ENCODE measurements at places on chromosomes 2 and 18.

DNA sequence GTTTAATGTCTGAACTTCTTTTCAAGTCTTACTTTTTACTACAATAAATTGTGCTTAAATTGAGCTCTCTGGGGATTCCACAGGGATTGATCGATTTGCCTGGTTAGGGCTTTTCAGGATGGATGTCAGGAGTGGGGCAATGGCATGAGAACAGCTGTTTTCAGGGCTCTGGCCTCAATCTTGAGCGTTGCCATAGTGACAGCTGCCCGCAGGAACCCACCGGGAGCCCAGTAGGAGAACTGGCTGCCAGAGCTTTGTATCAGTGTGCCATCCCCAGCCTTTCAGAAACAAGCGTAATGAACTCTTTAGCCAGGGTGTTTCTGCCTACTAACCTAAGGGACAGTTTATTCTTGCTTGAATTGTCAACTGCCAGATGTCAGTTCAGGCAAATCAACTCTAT lies 93.5 kb downstream of the GALNT3 start:
- no peak for DNase-seq

GRCh38 chr2:138777996-138778395 lies 2.2 kb downstream of the NXPH2 start:
- DNase-seq, result no peak

DNA sequence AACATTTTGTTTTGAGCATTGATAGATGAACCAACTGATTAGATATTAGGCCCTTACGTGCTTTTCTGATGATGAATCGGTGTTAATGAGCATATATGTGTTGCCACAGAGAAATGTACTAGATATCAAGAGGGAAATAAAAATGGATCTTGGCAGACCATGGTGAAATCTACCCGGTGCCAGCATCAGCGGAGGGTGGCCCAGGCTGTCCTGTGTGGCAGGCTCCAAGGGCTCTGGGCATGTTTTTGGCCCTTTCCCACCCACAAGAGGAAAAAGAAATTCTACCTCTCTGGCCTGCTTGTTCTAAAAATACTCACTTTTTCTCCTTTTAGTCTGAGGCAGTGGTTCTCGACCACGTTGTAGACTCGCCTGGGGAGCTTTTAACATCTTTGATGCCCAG lies 154.2 kb downstream of the CTIF start:
- no peak for DNase-seq

DNA sequence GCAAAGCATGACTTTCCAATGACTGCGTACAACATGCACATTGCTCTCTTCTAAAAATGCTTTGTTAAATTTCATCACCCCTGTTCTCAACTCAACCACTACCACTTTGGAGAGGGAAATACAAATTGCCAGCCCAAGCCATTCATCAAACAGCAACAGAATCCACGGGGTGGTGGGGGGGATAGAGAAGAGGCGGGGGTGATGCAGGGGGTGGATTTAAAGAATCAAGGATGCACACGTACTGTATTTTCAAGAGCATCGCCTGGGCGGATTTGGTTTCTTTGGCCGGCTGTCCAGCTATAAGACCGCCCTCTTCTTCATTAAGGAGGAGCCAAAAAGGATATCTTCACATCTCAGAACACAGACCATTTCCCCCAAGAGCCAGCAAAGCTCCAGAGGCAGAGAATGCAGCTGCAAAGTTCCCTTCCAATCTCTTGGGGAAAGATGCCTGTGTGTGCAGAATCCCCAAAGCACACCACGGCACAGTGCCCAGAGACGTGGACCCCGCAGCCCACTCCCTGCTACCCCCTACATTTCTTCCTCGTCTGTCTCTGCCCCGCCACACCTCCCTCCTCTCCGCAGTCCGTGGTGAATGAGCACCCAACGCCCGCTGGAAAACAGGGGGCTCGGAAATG lies 977 bp downstream of the SLC8A1 start:
- DNase-seq, result peak; percentile 86

DNA sequence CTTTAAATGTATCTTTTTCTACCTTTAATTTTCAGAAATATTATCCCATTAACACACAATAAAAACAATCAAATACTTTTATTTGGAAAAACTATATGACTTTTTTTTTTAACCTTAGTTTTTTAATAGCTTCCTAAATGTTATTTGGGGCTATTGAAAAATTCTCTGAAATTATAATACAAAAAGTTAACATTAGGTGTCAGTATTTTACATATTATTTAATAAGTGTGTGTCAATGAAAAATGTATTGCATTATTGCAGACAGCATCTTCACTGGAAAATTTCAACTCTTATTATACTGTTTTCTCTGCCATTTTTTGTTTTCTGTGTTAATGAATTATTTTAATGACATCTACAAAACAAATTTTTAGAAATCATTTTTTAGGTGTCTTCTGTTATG lies 51.1 kb upstream of the ARHGAP15 start:
- DNase-seq, result no peak

DNA sequence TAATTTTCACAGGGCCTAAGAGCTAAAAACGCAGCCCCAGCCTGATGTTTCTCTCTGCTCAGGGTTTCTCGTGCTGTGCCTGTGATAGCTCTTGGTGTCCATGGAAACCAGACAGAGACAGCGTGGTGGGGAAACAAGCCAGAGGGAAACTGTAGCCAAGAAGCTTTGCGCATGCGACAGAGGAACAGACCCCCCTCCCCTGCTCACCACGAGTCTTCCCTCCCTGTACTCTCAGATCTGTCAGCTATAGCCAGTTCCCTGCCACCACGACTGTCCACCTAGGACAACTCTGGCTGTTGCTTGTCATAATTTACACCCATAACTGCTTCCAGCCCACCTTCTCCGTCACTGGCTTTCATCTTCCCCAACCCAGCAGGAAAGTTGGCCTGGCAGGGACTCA lies 13.2 kb upstream of the DNAJC27 start:
- no peak for DNase-seq

- DNase-seq, result no peak
These were observed 243.0 kb upstream of the CYRIA start for GRCh38 chr2:16908656-16909055.

DNA sequence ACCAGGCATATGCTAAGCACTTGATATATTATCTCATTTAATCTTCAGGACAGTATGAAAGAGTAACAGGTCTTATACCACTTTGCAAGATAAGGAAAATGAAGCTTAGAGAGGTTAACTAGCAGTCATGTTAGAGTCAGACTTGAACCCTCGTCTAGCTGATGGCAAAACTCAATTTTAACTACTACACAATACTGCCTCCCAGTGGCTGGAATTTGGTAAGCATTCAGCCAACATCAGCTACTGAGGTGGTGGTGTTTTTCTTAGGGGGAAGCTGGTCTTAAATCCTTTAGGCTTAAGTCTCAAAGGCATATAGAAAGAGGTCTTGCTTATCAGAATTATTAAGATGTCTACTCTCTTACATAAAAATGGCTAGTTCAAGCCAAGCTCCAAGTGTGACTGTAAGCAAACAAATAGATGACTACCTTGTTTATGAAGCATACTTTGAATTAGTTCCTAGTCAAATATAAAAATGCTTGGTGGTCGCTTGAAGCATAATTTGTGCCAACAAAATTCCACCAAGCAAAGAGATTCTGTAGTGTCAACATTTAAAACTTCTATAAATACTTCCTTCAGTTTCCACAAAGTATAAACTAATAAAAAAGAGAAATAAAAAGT lies 325.4 kb upstream of the FIGN start:
- peak; percentile 14 for DNase-seq

DNA sequence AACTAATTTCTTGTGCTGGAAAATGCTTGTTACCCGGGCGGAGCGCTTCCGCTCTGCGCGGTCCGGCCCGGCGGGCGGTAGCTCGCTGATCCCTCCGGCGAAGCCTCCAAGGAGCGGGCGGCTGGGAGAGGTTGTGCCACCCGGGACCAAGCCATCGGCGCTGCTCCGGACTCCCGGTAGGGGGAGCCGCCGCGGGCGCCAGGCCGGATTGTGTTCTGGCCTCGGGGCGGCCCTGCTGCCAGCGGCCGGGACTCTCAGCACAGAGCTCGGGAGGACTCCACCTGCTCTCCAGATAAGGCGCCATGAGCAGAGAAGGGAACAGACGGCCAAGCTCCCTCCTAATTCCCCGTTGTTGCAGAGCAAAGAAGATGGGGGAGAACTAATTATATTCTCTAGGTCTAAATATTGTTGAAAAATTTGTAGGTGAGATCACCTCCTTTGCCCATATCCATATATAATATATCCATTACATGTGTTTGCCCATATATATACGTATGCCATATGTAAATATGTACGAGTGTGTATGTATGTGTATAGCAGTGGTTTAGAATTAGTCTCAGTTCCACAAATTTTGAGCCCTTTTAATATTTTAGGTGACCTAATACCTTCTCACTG lies 13.8 kb upstream of the SATB2 start:
- DNase-seq, result peak; percentile 9

GRCh38 chr2:242011167-242011513 lies 141.6 kb downstream of the RTP5 start:
- DNase-seq, result no peak

DNA sequence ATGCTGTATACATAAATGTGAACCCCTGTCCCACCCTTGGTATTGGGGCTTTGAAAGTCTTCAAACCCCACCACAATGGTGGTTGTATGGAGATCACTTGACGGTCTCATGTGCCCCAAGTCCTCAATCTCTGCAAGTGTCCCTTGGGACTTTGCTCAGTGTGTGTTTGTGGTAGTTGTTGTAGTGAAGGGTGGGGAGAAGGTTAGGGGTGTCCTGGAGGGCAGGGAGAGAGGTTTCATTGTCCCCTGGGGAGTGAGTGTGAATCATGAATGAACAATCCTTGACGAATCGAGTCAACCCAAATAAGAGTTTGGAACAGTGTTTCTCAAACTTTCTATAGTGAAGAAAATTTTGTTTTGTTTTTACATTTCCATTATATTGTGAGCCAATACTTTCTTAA lies 28.1 kb downstream of the COL4A3 start:
- DNase-seq, result no peak

DNA sequence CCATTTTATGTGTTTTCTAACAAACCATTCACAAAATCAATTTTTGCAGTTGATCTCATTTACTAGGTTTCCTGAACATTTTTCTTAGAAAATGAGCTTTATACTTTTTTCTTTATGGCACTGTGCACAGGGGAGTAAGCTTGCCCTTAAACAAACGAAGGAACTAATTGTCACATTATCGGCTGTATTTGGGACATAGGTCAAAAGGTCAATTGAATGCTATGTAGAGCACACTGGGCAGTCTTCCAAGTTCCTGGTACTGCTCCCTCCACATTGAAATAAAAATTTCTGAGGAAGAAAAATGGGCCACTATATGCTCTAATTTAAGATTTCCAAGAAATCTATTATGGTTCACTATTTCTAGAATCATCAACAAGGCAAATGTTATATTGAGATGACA lies 93.6 kb upstream of the TMEFF2 start:
- no peak for DNase-seq

GRCh38 chr2:125041846-125042245 lies 1016.8 kb downstream of the CNTNAP5 start:
- DNase-seq, result no peak

- DNase-seq, result no peak
These were observed 342.2 kb upstream of the PKDCC start for GRCh38 chr2:41705634-41706033.

Data from HFFc6 (cell line).